Stimulated activated CD8-positive, alpha-beta memory T cell treated with anti-CD3 and anti-CD28 coated beads, Interleukin-4, amount 100 ng/mL, for 1 hour (primary cell): ENCODE measurements at places on chromosomes 5 and 9.

DNA sequence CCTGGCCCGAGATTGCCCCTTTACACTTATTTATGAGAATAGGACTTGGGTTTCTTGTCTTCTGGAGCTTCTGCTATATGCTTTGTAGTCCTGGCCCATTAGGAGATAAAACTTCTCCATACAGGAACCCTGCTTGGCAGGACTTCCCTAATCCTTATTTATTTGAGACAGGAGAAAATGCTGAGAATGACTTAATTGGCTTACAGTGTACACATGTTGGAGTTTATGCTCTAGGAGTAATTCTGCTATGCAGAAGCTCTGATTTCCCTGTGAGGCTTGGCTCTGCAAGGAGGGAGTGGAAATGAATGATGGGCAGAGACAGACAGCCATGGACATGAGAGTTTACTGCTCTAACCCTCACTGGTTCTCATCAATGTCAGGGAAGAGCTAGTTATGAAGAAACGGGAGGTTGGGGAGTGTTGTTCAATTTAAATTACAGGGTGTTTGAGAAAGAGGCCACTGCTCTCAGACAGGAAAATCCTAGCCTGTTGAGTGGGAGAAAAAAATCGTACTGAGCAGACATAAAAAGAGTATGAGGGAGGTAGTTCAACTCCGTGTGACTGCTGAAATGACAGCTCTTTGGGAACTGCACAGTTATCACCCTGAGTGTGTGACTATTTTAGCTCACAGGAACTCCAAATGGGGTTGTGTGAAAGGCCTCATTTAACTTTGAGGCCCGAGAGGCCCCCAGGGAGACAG is 37.5 kb downstream of the ACTBL2 start:
- DNase-seq, result no peak

DNA sequence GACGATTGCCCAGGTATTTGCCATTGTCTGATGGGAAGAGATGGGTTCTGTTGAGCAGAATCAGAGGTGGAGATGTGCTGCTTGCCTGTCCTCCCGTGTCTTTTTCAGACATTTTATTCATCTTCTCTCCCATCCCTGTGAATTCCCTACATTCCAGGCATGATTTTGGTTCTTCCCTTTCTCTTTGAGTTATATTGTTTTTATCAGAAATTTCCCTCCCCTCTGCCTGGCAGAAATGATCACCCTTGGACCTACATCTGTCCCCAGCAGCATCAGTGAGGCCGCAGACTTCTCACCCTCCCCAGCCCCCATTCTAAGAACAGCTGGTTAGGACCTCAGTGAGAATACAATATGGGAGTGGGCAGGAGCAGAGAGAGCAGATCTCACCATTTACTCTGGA is 640.2 kb downstream of the CCDC171 start:
- no peak for DNase-seq

GRCh38 chr5:79686799-79687198 is 2.8 kb upstream of the CMYA5 start:
- DNase-seq, result no peak

DNA sequence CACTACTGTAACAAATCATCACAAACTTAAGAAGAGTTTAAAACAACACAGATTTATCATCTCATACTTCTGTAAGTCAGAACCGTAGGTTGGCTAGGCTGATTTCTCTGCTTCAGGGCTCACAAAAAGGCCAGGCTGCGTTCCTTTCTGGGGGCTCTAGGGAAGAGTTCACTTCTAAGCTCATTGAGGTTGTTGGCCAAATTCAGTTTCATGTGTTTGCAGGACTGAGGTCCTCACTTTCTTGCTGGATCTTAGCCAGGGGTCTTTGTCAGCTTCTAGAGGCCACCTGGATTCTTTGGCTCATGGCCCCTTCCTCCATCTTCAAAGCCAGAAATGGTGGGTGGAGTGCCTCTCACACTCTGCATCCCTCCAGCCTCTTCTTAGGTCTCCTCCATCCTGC is 76.0 kb downstream of the ACTBL2 start:
- no peak for DNase-seq

- DNase-seq, result no peak
Observed at GRCh38 chr9:89850631-89851325, 246.0 kb downstream of the GADD45G start.
